ENCODE measurements at places on chromosomes 4 and X. TPM values are rescaled to one million over a fixed set of nuclear protein-coding genes. Genes with fewer than 3 reads are reported as not detected.

Gene AFF2
- total RNA-seq = not detected

Gene REPS2
- total RNA-seq = 16.5 TPM

Gene REELD1
- total RNA-seq = 0.27 TPM

Gene FANCB
- 1.9 TPM for total RNA-seq

GRCh38 chr4:912548-913279 lies 19.4 kb downstream of the GAK start:
- DNase-seq = peak; percentile 34

- no peak for DNase-seq
Observed at GRCh38 chr4:80196259-80196921, 913 bp upstream of the PRDM8 start.

- no peak for DNase-seq
Observed at GRCh38 chr4:17662694-17663093, 48.3 kb downstream of the MED28 start.

- peak; percentile 63 for DNase-seq
Observed at GRCh38 chr4:56821381-56822243, at the start of gene SPINK2. TSS of gene SPINK2 (minus strand) at chr4:56821701. CDS start at chr4:56821662, 39 bp downstream.

- DNase-seq = no peak
Observed at GRCh38 chr4:75126058-75126457, 193.1 kb downstream of the PARM1 start.

DNA sequence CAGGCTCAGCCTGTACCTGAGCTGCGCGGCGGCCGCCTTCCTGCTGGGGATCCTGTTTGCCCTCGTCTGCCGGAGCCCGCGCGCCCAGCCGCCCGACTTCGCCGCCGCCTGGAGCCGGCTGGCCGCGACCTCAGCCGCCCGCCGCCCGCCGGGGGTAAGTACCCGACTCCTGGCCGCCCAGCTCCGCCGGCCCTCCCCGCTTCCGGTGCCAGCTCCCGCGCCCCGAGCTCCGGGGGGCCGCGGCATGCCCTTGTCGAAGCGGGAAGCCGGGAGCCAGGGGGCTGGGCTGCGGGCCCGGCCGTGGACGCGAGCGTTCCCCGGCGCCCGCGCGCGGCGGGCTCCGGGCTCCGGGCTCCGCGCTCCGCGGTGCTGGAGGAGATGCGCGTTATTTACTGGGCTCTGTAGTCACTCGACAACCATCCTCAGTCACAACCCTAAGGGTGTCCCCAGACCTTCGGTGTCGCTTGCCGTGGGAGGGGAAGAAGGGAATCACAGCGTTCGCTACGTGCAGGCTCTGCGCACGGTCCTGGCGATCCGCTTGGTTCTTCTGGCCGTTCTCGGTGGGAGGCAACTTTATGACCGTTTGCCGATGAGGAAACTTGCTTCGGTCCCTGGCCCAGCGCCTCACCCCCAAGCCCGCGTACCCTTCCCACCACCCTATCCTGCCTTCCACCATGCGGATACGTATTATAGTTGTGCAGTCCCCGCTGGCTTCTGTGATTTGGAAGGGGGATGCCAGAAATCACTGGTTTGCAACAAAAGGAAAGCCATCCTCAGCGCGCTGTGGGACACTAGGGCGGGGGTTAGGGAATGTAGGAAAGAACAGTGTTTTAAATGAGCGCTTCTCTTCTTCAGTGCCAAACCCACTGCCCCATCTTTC lies 944 bp downstream of the SNX25 start:
- peak; percentile 51 for DNase-seq

GRCh38 chrX:134013524-134013923 lies 28.1 kb upstream of the GPC3 start:
- DNase-seq = no peak
